Muscle of back (tissue), 13 donors: ENCODE measurements at places on chromosomes 3 and 15. TPM values are rescaled to one million over a fixed set of nuclear protein-coding genes. Genes with fewer than 3 reads are reported as not detected.

- no peak for DNase-seq
These were observed 51.8 kb downstream of the KLF15 start for GRCh38 chr3:126305427-126305826.

DNA sequence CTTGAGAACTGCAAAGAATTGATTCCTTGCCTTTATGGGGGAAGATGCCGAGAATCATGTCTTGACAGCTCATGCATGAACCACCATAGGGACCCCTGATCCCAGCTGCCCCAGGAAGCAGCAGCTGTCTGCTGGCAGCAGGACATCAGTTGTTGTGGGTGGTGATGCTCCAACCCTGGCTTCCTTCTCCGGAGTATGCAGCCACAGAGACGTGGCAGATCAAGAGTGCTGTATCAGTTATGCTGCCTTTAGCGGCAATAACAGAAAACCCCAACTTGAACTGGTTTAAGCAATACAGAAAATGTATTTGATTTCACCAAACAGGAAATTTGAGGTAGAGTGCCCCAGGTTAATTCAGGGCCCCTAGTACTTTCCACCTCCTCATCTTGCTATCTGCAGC, 92.2 kb upstream of the TNFAIP8L3 start:
- DNase-seq = no peak

GRCh38 chr3:143848704-143849103, 436 bp upstream of the SLC9A9 start:
- DNase-seq = no peak

- DNase-seq = no peak
These were observed 21.7 kb upstream of the AP4E1 start for GRCh38 chr15:50886611-50887345.

- DNase-seq = peak; percentile 30
These were observed 966 bp downstream of the MYO1E start for GRCh38 chr15:59371458-59372351.

DNA sequence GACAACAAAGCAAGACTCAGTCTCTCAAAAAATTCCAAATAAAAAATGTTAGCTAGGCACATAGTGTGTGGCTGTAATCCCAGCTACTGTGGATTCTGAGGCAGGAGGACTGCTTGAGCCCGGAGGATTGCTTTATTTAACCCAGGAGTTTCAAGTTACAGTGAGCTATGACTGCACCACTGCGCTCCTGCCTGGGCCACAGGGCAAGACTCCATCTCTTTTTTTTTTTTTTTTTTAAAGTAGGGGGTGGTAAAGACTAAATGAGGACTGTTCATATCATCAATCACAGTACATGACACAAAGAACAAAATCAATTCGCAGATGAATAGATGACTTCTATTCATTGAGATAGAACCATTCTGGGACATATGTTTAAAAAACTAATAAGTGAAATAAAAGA, 48.1 kb downstream of the ACAP2 start:
- DNase-seq = no peak

GRCh38 chr3:4845882-4846281, 133.4 kb upstream of the BHLHE40 start:
- no peak for DNase-seq

- peak; percentile 82 for DNase-seq
These were observed 139.5 kb upstream of the RBMS3 start for GRCh38 chr3:29141197-29141917.

GRCh38 chr15:59332009-59332408, 40.7 kb downstream of the MYO1E start:
- no peak for DNase-seq

DNA sequence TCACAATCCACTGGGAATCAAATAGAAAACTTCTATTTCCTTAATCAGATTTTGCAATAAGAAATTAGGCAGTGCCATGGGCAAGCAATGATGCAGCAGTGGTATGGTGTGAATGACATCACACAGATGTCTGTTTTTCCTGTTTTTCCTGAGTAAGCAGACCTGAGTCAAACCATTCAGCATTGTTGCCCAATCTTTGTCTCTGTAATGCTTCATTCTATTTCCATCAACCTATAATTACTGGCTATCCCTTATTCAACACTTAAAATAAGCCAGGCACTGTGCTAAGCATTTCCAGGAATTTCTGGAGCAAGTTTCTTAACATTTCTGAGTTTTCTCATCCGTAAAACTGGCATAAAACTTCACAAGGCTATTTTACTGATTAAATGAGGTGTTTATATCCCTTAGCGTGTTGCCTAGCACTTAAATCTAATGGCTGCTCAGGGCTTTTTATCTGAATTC, 11.3 kb upstream of the OXSR1 start:
- DNase-seq = no peak

GRCh38 chr3:99872923-99873254, 55.2 kb downstream of the CMSS1 start:
- DNase-seq = no peak

DNA sequence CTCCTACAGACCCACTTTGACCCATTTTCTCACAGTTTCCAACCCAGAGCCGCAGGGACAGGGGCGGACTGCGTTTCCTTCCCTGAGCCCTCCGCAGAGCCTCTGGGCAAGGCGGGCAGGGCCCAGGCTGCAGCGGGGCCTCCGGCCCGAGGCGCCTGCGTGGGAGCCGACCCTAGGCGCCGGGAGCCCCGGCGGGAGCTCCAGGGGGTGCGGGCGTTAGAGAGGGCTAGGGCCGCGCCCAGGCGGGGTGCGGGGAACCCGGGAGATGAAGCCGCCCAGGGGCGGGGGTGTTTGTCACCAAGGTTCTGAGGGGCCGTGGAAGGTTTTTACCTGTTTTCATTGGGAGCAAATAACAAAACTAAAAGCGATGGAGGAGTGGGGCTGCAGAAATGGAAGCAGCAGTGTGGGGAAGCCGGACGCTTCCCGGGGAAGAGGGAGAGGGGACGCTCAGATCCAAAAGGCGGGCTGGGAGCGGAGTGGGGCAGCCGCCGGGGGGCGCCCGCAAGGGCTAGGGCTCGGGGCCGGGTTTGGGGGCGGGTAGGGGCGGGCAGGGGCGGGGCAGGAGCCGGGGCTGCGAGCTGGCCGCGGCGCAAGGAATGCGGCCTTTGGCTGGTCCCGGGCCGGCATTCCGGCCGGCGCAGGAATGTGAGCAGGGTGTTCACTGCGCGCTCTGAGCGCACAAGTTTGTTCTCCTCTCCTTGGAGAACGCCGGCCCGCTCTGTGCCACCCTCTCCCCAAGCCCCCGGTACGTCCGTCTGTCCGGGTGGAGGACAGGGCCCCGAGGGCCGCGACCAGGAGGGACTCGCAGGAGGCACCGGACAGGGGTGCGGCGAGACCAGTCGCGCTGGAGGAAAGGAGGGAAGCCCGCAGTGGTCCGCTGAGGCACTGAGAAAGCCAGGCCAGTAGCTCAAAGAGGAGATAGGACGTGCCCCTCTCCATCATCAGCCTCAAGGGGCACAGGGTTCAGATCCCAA, 61.1 kb downstream of the AMOTL2 start:
- peak; percentile 85 for DNase-seq

DNA sequence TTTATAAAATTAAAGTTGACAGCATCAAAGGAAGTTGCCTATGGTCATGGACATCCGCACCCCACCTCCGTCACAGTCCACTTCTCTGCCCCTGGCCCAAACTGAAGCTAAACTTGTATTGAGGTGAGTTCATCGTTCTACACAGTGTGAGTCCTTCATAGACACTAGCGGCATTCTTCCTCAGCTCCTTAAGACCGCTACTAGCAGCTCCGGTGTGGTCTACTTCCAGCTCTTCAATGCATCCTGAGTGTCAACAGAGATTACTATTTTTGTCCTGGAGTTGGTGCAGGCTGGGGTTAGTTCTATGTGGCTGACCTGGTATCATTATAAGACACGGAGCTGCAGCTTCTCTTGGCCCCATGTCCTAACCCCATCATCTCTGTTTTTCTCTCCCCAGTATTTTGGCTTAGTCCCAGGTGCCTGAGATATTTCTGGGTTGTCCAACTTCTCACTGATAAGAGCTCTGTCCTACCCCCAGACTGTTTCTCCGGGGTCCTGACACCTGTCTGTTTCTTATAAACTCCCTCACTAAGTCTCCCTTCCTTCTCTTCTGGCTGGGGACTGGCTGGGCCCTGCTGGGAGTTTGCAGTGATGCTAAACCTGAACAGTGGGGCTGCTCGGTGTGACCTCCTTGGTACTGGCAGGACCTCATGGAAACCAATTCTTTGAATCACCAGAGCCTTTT, 169.2 kb upstream of the ATP10A start:
- DNase-seq = no peak

GRCh38 chr3:59374818-59375211, 325.0 kb upstream of the CFAP20DC start:
- DNase-seq = no peak

GRCh38 chr3:53109891-53110771, 20.1 kb downstream of the RFT1 start:
- peak; percentile 47 for DNase-seq

DNA sequence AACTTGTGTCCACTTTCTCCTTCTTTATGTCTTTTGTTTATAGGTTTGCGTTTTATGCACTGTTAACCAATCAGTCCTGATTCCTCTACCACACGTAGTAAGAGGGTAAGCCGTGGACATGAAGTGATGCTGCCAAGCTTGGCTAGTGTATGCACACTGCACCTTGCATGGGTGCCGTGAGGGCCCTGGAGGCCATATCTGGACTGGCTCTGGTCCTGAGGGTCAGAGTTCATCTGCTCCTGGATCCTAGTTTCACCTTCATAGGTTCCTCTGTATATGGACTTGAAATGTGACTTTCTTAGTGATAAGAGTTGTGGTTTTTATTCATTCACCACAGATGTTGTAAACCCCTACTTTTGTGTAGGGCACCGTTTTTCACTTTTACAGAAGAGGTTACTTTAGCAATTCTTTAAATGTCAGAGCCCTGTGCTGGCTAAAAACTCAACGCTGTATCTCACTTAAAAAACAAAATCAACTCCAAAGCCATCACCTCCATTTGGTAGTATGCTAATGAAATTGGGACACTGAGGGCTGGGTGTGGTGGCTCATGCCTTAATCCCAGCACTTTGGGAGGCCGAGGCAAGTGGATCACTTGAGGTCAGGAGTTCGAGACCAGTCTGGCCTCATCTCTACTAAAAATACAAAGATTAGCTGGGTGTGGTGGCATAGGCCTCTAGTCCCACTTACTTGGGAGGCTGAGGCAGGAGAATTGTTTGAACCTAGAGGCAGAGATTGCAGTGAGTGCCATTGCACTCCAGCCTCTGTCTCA, 22.9 kb downstream of the SIAH2 start:
- no peak for DNase-seq

DNA sequence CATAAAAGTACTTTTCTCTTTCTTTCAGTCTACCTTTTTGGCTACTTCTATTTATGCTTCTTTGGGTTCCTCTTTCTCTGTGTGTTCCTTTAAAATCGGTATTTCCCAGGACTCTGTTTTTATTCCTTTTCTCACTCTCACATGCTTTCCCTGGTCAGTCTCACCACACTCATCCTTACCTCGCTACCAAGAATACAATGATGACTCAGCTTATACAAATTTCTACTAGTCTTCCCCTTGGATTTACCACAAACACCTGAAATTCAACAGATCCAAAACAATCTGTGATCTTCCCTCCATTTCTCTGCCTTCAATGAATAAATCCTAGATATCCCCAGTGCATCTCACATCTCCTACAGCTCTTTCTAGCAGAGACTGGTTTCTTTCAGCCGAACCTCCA, 52.9 kb downstream of the TUBGCP4 start:
- no peak for DNase-seq

DNA sequence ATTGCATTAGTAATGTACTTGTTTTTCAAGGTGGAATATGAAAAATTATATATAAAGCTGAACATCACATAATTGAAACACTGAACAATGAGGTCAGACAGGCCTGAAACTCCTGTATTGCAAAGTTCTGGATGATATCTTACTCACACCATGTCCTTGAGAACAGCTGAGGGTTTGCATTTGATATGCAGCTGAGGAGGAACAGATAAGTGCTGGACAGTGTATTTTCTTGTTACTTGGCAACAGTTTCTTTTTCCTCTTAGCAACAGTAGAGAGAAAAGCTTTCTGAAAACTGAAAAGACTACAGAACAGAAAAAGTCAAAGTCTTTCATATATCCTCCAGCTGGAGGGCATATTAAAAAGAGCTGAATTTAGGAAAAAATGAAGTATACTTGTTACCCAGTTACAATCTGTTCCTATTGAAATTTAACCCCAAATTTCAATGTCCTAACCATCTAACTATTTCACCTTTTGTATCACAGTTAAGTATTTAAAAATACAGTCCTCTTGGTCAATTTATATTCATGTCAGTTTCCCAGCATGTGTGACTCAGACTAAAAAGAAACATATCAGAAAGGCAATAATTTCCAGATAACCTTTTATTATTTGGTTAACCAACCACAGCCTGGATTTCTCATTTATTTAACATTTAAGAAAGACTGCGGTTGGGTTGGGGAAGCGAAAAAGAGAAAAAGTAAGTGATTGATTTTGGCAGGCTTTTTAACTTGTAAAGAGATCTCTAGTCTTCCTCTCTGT, 733.0 kb upstream of the DPPA4 start:
- peak; percentile 73 for DNase-seq

- no peak for DNase-seq
These were observed 38.3 kb upstream of the SNRPN start for GRCh38 chr15:24916305-24917009.

- no peak for DNase-seq
These were observed 1.0 kb upstream of the THUMPD3 start for GRCh38 chr3:9361691-9362388.

- no peak for DNase-seq
These were observed 37.1 kb downstream of the FAM240A start for GRCh38 chr3:46649436-46649835.

DNA sequence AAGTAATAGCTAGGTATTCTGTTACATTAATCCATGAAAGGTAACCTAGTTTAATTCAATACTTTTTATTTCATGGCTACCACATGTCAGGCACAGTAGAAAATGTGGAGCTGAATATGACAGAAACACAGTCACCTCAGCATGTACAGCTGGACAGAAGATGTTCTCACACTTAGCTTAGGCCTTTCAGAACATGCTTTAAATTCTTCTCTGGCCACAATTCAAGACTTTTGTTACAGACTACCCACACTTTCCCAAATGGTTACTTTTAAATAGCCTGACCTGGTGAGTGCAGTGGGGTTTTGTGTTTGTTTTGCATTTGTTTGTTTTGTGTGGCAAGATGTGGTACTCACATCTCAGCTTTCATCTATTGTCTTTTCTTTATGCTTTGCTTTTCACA, 1079.5 kb downstream of the IGSF11 start:
- no peak for DNase-seq

- no peak for DNase-seq
These were observed 163.6 kb upstream of the GRM7 start for GRCh38 chr3:6697285-6697684.

GRCh38 chr3:64121750-64122311, 98.5 kb upstream of the PSMD6 start:
- no peak for DNase-seq

GRCh38 chr15:88256279-88257230, at the start of gene NTRK3:
NTRK3 (minus strand) TSS chr15:88256739; CDS start chr15:88256153, 586 bp downstream.
- DNase-seq = no peak

The CCDC33 gene
- polyA plus RNA-seq = 0.05 TPM

The TMEM45A gene
- 25.3 TPM for polyA plus RNA-seq

The CLDN11 gene
- polyA plus RNA-seq = 23.9 TPM

The ZKSCAN7 gene
- polyA plus RNA-seq = 6.4 TPM

The FBXO40 gene
- 2.0 TPM for polyA plus RNA-seq

The PLA2G4E gene
- polyA plus RNA-seq = 0.80 TPM

The OR5K2 gene
- 0.38 TPM for polyA plus RNA-seq
